HS-5 (cell line): ENCODE measurements at places on chromosomes 4 and X.

GRCh38 chr4:37595875-37596680, 90.1 kb downstream of the RELL1 start:
- no peak for DNase-seq

GRCh38 chr4:2910409-2910808, 52.8 kb downstream of the NOP14 start:
- no peak for DNase-seq

DNA sequence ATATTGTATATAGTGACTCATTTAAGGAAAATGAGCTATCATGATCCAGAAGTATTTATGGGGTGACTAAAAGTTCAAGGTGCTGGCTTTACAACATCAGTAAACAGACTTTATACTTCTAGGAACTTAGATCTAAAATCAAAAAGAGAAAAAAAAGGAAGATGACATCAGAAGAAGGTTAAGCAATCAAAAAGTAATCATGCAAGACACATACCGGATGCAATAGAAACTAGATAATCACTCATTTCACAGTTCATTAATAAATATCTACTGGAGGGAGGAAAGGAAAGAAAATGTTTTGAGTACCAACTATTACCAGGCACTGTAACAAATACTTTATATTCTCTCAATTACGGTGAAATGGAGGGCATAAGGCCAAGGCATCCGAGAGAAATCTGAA, 276.4 kb downstream of the SPRY1 start:
- DNase-seq: peak; percentile 31

DNA sequence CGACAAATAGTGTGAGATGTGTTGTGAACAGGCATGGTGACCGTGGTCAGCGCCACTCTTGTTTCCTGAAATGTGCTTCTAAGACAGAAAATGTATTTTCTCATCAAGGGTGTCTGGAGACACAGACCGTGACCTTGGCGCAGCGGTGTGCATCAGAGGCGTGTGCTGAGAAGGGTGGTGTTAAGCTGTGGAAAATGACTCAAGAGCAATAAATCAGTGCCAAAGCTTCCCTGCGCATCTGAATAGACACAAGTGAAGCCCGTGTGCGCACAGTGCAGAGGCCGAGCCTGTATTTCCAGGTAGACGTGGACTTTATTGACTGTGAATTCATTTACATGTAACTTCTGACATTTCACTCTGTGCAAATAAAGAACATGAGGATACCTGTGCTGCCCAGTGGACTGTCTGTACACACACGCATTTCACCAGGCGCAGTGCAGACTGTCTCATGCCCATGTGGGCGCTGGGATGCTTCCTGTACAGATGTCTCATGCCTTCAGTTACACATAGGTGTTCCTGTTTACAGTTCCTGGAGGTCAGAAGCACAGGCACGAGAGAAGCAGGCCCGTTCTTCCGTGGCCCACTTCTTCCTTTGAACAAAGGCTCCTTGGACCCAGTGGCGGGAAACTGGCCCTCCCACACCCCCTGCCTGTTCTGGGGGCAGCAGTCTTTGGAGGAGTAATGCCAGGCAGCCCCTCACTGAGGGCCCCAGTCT, 31.9 kb downstream of the NSG1 start:
- no peak for DNase-seq

GRCh38 chrX:133979641-133980230, 5.7 kb downstream of the GPC3 start:
- no peak for DNase-seq

GRCh38 chr4:60344908-60345307, 855.2 kb upstream of the ADGRL3 start:
- no peak for DNase-seq

- DNase-seq: no peak
Observed at GRCh38 chr4:2907706-2908293, 55.4 kb downstream of the NOP14 start.

- no peak for DNase-seq
Observed at GRCh38 chr4:83629945-83630721, 94.2 kb downstream of the GPAT3 start.

DNA sequence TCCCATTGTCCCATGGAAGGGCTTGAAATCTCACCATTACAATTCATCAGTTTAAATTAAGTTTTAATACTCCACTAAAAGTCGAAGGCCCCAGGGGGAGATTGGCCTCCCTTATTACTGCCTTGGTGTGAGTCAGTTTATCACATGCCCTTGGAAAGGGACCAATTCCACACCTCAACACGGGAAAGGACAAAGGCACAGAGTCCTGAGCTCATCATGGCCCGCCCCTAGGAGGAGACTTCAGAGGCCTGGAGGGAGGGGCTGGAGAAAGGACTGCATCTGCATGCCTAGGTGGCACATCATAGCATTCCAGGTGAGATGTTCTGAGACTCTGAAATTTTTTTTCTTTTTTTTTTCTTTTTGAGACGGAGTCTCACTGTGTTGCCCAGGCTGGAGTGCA, 2.8 kb upstream of the SEL1L3 start:
- no peak for DNase-seq

- DNase-seq: no peak
Observed at GRCh38 chr4:74480267-74480666, 35.3 kb downstream of the AREG start.

DNA sequence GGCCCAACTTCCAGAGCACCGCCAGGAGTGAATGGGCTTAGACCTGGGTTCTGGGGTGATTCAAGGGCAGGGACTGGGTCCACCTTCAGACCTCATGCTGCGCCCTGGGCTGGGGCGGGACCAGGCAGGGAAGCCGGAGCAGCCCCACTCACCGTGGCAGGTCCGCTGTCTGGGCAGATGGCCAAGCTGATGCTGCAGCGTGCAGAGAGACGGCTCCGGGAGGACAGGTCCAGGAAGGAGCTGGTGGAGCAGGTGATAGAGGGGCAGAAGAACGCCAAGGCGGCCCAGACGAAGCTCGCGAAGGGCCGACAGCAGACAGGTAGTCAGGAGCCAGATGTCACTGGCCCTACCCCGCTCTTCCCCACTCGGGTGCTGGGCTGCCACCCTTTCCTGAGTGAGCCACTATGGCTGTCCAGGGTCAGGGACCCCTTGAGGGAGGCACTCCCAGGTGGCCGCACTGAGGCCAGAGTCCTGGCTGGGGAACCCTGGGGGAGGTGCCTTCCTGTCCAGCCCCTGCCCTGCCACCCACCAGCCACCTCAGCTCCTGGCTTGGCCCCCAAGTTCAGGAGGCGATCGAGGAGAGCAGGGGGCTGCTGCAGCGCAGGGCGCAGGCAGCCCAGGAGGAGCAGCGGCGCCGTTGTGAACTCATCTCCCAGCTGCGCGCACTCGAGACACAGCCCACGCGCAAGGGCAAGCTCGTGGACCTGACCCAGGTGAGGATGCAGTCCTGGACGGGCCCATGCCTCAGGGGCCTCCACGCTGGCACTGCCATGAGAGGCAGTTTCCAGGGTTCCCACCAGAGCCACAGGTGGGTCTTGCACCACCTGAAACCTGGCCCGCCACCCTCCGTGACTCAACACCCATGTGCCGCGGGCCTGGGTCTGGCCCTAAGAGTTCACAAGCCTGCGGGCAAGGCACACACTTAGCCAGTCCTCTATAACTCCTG, 10.1 kb upstream of the RNF4 start:
- DNase-seq: no peak

- no peak for DNase-seq
Observed at GRCh38 chrX:148080593-148080992, 99.5 kb downstream of the FMR1NB start.

GRCh38 chr4:78320349-78320935, 231.1 kb upstream of the ANXA3 start:
- no peak for DNase-seq

DNA sequence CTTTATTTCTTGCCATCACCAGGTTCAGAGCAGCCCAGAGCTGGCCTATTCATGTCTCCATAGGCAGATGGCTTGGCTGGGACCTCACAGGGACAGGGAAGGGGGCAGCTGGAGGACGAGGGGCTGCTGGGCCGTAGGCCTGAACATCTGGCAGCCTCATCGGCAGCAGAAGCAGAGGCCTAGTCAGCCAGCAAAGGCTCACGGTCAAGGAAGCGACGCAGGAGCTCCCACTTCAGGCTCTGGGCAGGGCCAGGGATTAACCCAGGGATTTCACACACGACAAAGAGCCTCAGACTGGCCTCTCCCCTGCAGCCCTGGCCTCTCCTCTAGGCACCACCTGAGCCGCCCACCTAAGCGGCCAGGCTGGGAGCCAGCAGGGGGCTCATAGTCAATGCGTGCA, 46.0 kb upstream of the MAN2B2 start:
- no peak for DNase-seq

GRCh38 chrX:1472975-1473374, 20.3 kb upstream of the ASMTL start:
- DNase-seq: no peak

- DNase-seq: no peak
Observed at GRCh38 chrX:37378404-37378803, 29.2 kb downstream of the PRRG1 start.

- no peak for DNase-seq
Observed at GRCh38 chrX:119402588-119402987, 3.5 kb downstream of the SLC25A43 start.

DNA sequence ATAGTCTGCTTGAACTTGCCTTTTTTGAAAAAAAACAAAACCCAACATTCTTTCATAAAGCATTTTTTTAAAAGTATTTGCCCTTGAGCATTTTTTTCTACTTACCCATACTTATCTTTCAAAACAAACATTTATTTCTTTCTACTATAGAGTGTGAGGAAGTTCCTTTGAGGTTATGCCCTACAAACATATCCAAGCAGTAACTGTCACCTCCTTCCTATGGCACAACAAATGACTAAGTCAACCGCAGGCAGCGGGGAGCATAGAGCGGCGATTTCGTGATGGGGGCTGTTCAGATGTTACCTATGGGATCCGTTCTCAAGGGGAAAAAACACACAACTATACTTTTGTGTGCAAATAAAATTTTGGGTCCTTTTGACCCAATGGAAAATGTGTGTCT, 19.4 kb downstream of the SPRY1 start:
- no peak for DNase-seq

- DNase-seq: no peak
Observed at GRCh38 chrX:10109695-10110094, 47.1 kb upstream of the CLCN4 start.

DNA sequence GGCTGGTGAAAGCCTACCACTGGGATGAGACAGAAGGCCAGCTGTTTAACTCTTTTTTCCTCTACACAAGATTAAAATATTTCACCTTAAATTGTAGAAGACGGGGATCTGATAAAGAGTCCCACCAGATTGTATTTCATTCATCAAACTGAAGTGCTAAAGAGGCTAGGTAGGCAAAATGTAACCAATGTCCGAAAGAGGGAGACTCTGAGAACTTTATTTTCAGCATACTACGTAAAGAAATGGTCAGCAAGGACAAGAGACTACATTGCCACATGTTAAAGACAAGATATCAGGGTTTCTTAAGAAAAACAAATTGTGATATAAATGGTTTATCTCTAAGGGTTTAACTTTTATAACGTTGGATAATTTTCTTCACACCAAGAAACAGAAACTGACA, 71.6 kb upstream of the INPP4B start:
- no peak for DNase-seq

DNA sequence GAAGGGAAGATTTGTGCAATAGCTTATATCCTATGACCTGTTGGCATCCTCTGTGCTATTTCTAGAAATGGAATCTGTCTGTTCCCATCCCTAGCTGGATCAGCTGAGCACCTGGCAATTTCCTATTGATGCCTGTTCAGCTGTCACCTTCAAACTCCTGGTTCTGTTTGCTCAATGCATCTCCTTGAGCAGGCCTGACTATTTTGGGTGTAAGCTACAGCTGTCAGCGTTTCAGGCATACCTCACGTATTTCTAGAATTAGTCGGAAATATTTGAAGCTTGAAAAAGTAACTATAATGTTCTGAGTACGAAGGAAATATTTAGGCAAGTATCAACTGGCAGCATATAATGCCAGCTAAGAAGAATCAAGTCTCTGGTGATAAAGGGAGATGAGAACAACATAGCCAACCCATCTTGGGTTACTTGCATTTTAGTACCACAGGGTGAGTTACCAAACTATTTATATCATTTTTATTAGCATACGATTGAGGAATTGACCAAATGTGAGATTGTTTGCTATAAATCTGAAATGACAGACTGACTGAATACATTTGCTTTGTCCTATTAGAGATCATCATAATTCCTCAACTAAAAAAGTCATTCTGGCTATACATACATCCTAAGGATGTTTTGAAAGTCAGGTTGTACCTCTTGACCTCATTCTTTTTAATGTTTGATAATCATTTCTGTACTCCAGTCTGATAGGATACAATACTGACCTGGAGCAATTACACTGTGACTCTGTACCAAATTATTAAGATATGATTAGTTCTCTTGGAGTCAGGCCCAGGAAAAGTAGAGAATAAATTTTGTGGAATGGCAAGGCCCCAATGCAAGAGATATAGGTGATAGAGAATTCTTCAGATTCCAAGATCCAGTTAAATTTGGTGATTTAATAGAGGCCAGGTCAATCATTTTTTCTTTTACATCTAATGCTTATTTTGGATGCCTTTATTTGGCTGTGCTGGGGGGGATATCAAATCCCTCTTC, 36.4 kb upstream of the PLAC1 start:
- DNase-seq: no peak

- no peak for DNase-seq
Observed at GRCh38 chr4:147874109-147874508, 142.2 kb downstream of the ARHGAP10 start.

DNA sequence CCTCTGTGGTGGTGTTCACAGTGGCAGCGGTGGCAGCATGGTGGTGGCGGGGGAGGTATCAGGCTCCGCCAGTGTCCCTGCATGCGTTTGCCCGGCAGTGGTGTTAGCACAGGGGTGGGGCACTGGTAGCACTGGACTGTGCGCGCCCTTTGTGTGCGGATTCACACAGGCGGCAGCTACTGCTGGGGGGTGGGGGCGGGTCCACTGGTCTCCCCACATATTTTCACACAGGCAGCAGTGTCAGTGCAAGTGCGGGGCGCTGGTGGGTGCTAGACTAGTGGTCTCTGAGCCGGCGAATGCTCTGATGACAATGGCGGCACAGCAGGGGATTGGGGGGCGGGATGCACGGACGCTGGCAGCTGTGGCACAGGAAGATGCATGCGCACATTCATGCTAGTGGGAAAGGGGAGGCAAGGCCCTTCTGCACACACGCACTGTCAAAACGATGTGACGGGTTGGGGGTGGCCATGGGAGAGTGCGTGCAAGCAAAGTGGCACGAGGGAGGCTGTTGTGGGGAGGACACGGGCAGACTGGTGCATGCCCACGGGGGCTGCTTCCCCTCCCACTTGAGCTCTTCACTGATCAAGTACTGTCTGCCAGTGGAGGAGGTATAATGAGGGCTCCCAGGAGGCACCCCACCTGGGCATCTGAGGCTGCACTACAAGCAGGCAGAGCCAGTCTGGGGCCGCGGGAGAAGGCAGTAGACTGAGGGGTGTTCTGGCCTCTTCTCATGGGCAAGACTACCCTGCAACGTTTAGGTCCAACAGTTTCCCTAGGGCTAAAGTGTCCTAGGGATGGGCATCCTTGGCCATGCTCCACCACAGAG, 53.0 kb downstream of the POF1B start:
- DNase-seq: no peak

- DNase-seq: no peak
Observed at GRCh38 chr4:159158985-159159384, 56.1 kb downstream of the RAPGEF2 start.
